ENCODE measurements at places on chromosomes 2 and 18. TPM values are rescaled to one million over a fixed set of nuclear protein-coding genes. Genes with fewer than 3 reads are reported as not detected.

The ABHD1 gene
- 1.3 TPM for total RNA-seq

The COL6A3 gene
- 0.09 TPM for total RNA-seq

The CNGA3 gene
- not detected for total RNA-seq

The CHST9 gene
- not detected for total RNA-seq

The ZC3H6 gene
- 0.34 TPM for total RNA-seq

The LCT gene
- 0.03 TPM for total RNA-seq

The SCN2A gene
- total RNA-seq = not detected

The LBH gene
- 125 TPM for total RNA-seq

The PLCL1 gene
- not detected for total RNA-seq

The FAM237A gene
- total RNA-seq = not detected

The DES gene
- total RNA-seq = 0.08 TPM

The ZNF804A gene
- not detected for total RNA-seq

The ACMSD gene
- not detected for total RNA-seq

The DUSP2 gene
- 0.53 TPM for total RNA-seq

The GAREM2 gene
- 6.3 TPM for total RNA-seq

The TMEM169 gene
- total RNA-seq = 0.85 TPM

The ZNF892 gene
- total RNA-seq = 0.56 TPM

The ZNF142 gene
- total RNA-seq = 15.5 TPM

The TBC1D8 gene
- total RNA-seq = 38.3 TPM

The CCL20 gene
- 7.2 TPM for total RNA-seq

The UBXN4 gene
- total RNA-seq = 46.9 TPM

The RBKS gene
- 8.8 TPM for total RNA-seq

The RGPD4 gene
- not detected for total RNA-seq

The RNASEH1 gene
- total RNA-seq = 53.9 TPM

The AMER3 gene
- total RNA-seq = not detected

The CFAP53 gene
- 0.33 TPM for total RNA-seq

The SLC38A11 gene
- total RNA-seq = not detected

The SCTR gene
- total RNA-seq = not detected

The PID1 gene
- 3.5 TPM for total RNA-seq

The FAP gene
- total RNA-seq = 0.08 TPM

The CFAP65 gene
- total RNA-seq = 0.15 TPM

The EIF5B gene
- 61.2 TPM for total RNA-seq

The CXCR1 gene
- total RNA-seq = not detected

The NGEF gene
- total RNA-seq = 16.8 TPM

The EDAR gene
- total RNA-seq = not detected

The IGFBP2 gene
- 66.1 TPM for total RNA-seq

The PROKR1 gene
- not detected for total RNA-seq

The C2orf74 gene
- 15.1 TPM for total RNA-seq

The CPS1 gene
- total RNA-seq = 8.6 TPM

The TUBB8B gene
- total RNA-seq = not detected

The RNU2-63P gene
- total RNA-seq = not detected

The ANAPC1 gene
- 38.5 TPM for total RNA-seq

Measured in A549 treated with DMSO at 1 μM for 4 hours (cell line).